ENCODE measurements at places on chromosomes 3 and 15.

GRCh38 chr3:194658477-194659242 lies 13.3 kb downstream of the LSG1 start:
- DNase-seq = no peak

DNA sequence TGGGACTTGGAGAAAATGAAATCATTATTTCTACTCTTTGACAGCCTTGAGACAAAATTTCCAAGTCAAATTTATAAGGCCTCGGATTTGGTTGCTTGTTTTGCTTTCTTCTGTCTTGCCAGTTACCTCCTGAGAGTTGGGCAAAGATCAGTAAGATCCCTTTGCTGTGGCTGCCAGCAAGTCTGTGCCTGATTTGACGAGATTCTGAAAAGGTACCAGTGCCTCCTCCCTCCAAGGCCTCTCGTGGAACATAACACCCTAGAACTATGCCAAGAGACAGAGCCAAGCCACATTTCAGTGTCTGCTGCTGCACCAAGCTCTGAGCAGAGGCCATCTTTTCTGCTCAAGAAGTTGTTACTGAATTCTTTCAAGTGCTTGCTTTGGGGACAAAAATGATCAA lies 61.0 kb downstream of the GTPBP8 start:
- no peak for DNase-seq

DNA sequence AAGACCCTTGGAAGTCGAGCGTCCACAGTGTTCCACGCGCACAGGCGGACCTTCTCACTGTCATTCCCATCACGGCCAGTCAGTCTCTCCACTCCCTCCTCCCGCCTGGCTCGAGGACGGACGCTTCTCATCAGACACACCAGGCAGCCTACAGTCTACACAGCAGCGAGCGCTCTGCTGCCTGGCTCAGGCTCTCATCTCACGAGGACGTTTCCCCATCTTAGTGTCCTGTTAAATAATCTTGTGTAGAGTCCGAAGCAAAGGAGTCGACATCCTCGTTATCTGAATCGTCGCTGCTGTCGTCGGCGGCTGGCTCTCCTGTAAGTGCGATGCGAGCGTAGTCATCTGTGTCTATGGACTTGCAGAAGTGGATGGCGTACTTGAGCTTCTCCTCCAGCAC lies 12.4 kb upstream of the OCA2 start:
- no peak for DNase-seq

GRCh38 chr3:194272861-194273742 lies 78.0 kb downstream of the CPN2 start:
- DNase-seq = no peak

DNA sequence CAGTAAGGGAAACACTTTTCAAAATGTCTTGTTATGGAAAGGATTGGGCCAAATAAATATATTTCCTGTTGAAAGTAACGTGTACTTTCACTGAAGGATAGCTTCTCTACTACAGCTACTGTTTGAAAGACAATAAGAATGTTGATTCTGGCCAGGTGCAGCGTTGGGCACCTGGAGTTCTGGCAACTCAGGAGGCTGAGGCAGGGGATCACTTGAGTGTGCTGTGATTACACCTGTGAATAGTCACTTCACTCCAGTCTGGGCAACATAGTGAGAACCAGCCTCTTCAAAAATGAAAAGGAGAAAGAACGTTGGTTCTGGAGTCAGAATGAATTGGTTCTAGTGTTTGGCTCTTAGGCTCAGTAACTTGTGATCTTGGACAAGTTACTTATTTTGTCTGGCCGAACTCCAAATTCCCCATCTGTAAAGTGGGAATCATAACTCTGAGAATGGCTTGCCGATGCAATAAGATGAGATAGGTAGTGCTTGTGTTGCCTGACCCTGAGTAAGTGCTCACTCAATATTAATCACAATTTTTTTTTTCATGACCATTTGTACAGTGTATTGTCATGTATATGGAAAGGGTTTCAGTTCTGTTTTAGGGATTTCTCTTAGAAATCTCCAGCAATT lies 310.8 kb downstream of the PTPRG start:
- DNase-seq = no peak

GRCh38 chr3:36097209-36097608 lies 283.1 kb upstream of the STAC start:
- DNase-seq = peak; percentile 74

DNA sequence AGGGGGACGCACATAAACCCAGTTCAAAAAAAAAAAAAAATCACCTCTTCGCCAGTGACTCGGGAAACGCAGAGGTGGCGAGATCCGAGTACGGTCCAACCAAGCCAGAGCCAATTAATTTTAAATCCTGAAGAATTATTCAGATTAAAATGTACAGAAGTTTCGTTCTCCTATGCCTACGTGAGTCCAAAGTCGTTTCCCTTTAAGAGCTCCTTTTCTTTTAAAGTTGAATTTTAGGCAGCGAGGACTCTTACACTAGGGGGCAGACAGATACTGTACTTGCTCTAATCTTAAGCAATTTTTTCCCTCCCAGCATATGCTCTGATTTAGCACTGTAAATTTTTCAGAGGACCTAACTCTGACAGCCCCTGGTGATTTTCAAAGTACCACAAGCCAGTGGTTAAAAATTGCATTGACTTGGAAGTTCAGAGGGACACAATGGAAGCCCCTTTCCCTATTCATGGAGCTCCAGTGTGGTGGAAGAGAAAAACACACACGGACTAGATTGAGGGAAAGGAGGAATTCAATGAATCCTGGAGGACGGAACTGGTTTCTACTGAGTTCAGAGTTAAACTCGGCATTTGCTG lies 3.3 kb upstream of the NR2F2 start:
- DNase-seq = peak; percentile 85

GRCh38 chr15:58957101-58957973 lies 23.9 kb upstream of the SLTM start:
- peak; percentile 54 for DNase-seq

DNA sequence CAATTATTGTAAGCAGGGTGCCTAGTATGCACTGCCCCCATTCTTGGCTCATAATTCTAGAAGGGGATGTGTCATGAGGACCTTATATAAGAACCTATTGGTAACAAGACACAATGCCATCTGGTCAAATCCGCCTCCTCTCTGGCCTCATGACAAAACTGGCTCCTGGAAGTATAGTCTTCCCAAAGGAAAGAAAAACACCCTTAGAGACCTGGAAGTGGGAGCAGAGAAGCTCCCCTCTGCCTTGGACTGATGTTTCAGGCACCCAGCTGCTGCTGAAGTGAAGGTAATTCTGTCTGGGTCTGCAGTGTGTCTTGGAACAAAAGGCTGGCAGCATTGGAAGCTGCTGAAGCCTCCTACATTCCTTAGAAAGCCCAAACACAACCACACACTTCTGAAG lies 107.2 kb upstream of the CLSTN2 start:
- no peak for DNase-seq

GRCh38 chr15:68411735-68412134 lies 20.2 kb downstream of the ITGA11 start:
- no peak for DNase-seq

DNA sequence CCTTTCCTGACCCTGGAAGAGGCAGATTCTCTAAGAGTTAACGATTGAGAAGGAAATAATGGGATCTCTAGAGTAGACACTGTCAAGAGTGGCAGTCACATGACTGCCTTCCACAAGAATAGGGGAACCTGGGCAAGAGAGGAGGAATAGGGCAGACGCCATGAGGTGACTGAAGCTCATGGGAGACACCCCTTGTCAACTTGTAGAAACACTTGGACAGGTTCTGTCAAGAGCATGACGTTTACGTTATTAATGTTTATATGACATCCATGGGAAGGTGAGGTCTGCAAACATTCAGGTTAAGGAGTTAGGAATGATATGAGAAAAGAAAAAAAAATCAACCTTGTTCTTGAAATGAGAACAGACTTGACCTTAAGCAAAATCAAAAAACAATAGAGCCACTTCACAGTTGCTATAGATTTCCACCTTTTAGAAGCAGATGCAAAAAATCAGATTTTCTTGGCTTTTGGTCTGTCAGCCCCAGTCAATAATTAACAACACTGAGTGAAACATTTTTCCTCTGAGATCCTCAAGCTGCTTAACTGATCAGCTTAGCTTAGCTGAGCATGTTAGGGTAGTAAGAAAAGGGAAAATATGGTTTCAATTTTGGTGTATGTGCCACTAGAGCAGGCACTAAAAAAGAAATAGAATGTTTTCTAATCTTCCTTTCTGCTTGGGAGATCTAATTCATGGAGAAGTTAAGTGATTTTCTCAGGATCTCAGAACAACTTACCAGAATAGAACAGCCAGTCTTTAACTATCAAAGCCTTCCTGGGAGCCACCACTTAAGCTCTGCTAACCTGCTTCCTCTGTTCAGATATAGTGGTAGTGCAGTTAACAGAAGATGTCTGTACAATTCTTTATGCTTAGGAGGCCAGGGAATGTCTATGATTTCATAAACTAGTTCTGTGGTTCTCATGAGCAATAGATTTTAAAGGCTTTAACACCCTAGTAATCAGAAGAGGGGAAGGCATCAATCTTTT lies 116.9 kb downstream of the B3GALNT1 start:
- no peak for DNase-seq

DNA sequence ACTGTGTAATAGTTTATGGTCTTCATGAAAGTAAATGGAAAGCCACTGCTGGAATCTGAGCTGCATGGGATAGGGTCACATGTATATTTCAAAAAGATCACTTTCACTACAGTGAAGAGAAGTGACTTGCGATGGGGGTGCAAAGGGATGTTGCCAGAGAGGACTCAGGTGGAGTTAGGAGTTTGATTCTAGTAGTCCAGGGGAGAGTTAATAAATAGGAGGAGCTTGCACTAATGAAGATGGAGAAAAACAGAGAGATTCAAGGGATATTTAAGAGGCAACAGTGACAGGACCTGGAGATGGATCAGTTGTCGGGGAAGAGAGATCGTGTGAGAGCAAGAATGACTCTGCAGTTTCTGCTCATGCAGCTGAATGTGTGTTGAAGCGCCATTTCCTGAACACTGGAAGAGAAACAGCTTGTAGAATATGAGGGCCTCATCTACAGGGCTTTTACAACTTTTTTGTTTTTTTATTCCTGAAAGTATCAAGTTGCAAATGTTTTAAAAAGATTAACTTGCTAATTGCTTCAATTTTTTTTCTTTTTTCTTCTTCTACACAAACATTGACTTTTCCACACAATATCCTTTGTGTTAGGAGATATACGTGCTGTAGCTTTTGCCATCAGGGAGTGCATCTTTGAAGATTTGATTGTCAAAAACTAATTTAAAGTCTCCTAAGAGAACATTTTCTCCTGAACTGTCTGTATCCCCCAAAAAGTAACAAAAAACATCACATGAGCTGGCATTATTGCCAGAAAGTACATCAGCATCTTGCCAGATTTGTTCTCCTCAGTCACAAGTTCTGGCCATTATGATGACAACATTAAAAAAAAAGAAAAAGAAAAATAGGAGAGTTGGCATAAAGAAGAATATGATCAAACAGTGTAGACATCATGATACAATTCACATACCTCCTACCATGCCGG lies 37.5 kb downstream of the SETMAR start:
- peak; percentile 14 for DNase-seq

GRCh38 chr15:48940508-48940907 lies 23.2 kb downstream of the SHC4 start:
- DNase-seq = peak; percentile 38

DNA sequence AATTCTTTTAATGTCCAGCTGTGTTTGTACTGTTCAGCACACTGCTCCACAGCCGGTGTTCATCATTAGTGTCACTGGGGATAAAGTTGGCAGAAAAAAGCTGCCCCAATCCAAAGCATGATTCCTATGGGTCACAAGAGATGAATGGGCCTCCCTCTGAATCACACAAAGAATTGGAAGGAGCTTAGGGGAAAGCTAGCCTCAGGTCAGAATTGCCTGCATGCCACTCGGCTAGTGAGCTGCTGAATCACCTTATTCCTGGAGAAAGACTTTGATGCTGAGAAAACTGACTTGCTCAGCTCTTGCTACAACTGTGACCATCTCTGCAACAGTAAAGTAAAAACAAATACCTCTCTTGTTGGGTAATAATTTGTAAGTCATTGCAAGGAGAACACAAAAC lies 3.5 kb downstream of the CCK start:
- no peak for DNase-seq

GRCh38 chr15:38994310-38994709 lies 429.7 kb upstream of the RASGRP1 start:
- DNase-seq = no peak

GRCh38 chr3:17795280-17795679 lies 52.8 kb upstream of the TBC1D5 start:
- no peak for DNase-seq

GRCh38 chr15:45174069-45174468 lies 13.7 kb downstream of the SHF start:
- DNase-seq = no peak

DNA sequence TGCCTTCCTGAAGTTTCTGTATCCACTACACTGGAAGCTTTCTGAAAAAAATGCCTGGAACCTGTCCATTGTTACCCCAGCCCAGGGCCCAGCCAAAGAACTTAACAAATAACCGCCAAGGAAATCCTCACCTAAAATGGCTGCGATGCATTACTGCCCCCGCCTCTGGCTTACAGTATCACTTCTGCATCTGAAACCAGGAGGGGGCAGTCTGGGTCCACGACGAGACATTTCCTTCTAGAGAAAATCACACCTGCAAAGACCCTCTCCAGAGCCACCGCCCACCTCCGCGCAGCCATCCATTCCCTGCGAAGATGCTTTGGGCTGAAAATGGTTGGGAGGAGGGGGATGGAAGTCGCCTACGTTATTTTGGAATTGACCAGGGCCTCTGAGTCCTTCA lies 22.4 kb upstream of the CELF6 start:
- peak; percentile 59 for DNase-seq

- peak; percentile 17 for DNase-seq
Measured at GRCh38 chr3:66473692-66474091, 27.1 kb downstream of the LRIG1 start.

- peak; percentile 29 for DNase-seq
Measured at GRCh38 chr15:74873756-74874424, 725 bp upstream of the SCAMP2 start.

DNA sequence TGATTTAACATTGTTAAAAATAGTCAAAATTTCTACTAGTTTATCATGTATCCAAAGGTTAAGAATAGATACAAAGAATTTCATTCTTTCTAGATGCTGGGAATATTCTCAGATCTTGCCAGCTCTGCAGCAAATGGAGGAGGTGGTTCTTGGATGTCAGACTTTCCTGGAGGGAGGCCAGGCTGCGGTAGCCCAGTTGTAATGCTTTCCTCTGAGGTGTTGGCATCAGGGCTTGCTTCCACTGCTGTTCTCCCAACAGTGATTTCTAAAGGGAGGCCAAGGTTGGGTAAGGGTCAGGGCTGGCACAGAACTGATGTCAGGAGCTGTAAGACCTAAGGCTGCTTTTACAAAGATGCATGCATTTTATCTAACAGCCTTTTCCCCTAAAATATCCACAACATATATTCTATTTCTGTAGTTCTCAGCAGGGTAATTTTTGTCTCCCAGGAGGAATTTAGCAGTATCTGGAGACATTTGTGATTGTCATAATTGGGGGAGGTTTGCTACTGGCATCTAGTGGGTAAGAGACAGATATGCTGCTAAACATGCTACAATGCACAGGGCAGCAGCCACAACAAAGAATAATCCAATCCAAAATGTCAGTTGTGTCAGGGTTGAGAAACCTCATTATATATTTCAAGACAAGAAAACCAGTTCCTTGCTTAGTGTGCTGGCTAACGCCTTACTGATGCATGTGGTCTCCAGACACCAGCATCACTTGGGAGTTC lies 42.0 kb upstream of the SPTSSB start:
- no peak for DNase-seq

All from MV-4-11 (cell line).